WTC11 (cell line): ENCODE measurements at places on chromosomes 7 and 10. TPM values are rescaled to one million over a fixed set of nuclear protein-coding genes. Genes with fewer than 3 reads are reported as not detected.

Gene NEBL
- total RNA-seq: 8.9 to 10.5 TPM (median 9.7 TPM) in 3 replicates

Gene BAIAP2L1
- 35.5 to 37.5 TPM (median 36.8 TPM) in 3 replicates for total RNA-seq

Gene VIPR2
- total RNA-seq: 7.5 to 7.8 TPM (median 7.6 TPM) in 3 replicates

Gene PNLIPRP1
- 0.68 to 1.2 TPM (median 0.69 TPM) in 3 replicates for total RNA-seq

Gene SPDYE6
- total RNA-seq: not detected in 3 replicates

Gene TMEM273
- total RNA-seq: 0.09 to 0.39 TPM (median 0.27 TPM) in 3 replicates

Gene TEX47
- not detected in 3 replicates for total RNA-seq

Gene NRCAM
- total RNA-seq: 2.6 to 2.9 TPM (median 2.7 TPM) in 3 replicates

Gene LDB3
- total RNA-seq: 0.42 to 0.96 TPM (median 0.46 TPM) in 3 replicates

Gene NSUN6
- total RNA-seq: 14.7 to 15.5 TPM (median 15.1 TPM) in 3 replicates

Gene ARF5
- 167 to 173 TPM (median 171 TPM) in 3 replicates for total RNA-seq

Gene CYP3A4
- total RNA-seq: 0.32 to 0.50 TPM (median 0.33 TPM) in 3 replicates

Gene CHAT
- not detected in 3 replicates for total RNA-seq

Gene SPDYE5
- not detected in 3 replicates for total RNA-seq

Gene ZEB1
- total RNA-seq: 0.18 to 0.39 TPM (median 0.34 TPM) in 3 replicates

Gene STAG3
- total RNA-seq: 5.2 to 7.6 TPM (median 5.5 TPM) in 3 replicates

Gene SPDYE8
- not detected in 3 replicates for total RNA-seq

Gene HOXA3
- total RNA-seq: 0.11 TPM in 1 of 3 replicates, not detected in the others

Gene CCT6A
- total RNA-seq: 208 to 246 TPM (median 209 TPM) in 3 replicates

Gene PAX4
- not detected in 3 replicates for total RNA-seq

Gene TRIM50
- total RNA-seq: 0.15 to 0.16 TPM in 2 of 3 replicates, not detected in the other

Gene ST8SIA6
- 1.9 to 3.5 TPM (median 2.7 TPM) in 3 replicates for total RNA-seq

Gene KLF14
- total RNA-seq: not detected in 3 replicates

Gene FOXP2
- total RNA-seq: 0.14 to 0.39 TPM (median 0.17 TPM) in 3 replicates

Gene ITPRID1
- total RNA-seq: 0.98 to 1.4 TPM (median 1.1 TPM) in 3 replicates
